ENCODE measurements at places on chromosomes 1 and 21.
A peak's percentile ranks its signal among the peaks of the same experiment; 100 is the strongest.

- no peak for DNase-seq
Measured at GRCh38 chr1:206484901-206485300, 14.6 kb downstream of the IKBKE start.

- no peak for DNase-seq
Measured at GRCh38 chr21:26513212-26513611, 59.9 kb downstream of the CYYR1 start.

GRCh38 chr1:154327466-154328317, 2.4 kb downstream of the ATP8B2 start:
- peak; percentile 43 for DNase-seq

DNA sequence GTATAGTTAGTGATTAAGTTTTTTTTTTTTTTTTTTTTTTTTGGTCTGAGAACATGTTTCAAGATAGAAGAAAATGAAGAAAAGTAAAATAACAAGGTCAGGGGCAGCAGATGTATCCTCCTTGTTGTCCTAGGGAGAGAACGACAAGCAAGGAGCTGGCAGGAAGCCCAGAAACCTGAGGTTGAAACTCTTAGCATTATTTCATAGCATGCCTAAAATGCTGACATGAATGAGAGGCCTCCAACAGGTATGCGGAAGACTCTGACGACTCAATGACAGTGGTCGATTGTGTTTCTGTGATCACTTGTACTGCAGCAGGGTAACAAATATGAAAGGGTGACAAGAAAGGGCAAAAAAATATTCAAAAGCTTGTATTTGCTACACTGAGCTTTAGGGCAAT, 415.9 kb downstream of the PLA2G4A start:
- DNase-seq: no peak

DNA sequence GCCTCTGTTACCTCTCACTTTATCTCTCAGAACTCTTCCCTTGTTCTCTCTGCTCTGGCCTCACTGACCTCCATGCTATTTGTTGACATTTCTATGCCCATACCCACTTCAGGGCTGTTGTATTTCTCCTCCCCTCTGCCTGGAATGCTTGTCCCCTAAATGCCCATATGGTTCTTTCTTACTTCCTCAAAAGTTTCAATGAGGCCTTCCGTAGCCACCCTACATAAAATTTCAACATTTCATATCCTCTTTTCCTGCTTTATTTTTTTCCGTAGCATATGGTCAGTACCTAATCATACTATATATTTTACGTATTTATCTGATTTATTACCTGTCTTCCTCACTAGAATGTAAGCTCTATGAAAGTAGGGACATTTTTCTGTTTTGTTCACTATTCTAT, 47.1 kb upstream of the ZYG11A start:
- DNase-seq: no peak

GRCh38 chr1:109079240-109079622, 3.4 kb upstream of the TAF13 start:
- DNase-seq: no peak

DNA sequence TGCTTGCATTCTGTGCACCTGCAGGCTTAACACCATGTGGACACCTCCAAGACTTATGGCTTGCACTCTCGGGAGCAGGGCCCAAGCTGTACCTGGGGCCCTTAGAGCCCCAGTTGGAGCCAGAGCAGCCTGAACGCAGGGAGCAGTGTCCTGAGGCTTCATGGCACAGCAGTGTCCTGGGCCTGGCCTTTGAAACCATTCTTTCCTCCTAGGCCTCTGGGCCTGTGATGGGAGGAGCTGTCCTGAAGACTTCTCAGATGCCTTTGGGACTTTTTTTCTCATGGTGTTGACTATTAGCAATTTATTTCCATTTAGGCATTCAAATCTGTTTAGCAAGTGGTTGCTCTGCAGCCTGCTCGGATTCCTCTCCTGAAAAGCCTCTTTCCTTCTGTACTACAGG, 11.0 kb downstream of the RPTN start:
- no peak for DNase-seq

GRCh38 chr1:13706046-13706445, 6.1 kb downstream of the PRDM2 start:
- DNase-seq: no peak
